ENCODE measurements at places on chromosomes 16 and 17.

GRCh38 chr17:28878981-28879380 lies 18.6 kb downstream of the FLOT2 start:
- no peak for DNase-seq

DNA sequence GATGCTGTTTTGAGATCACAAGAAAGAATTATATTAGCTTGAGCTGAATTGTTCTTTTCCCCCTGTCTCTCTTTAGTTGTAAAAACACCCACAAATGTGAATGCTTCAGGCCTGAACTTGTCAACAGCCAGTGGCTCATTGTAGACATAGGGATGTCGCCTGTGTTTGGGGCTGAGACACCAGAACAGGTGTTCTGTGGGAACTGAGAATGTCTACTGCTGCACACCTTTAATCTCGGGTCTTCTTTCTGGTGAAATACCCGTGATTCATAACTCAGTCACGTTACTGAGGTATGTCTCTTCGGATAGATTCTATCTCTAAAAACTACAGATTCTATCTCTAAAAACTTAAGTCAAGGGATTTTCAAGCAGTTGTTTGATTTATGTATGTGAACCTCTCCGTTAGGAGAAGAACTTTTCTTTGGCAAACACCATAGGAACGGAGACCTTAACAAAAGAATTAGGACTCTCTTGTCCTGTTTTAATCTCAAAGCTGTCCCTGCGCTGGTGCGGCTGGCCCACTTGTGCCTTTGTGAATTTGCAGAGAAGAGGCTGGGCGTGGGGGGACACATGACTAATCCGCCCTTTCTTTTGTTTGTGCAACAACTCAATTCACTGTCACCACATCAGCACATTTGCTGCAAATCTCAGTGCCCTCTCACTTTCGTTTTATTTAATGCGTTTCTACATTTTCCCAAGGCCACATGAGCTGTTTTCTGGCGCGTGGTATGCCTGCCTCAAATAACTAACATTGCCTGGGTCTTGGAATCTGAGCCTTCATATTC lies 643.0 kb downstream of the MAF start:
- DNase-seq, result no peak

GRCh38 chr17:72850410-72851118 lies 241.9 kb downstream of the SLC39A11 start:
- DNase-seq, result no peak

DNA sequence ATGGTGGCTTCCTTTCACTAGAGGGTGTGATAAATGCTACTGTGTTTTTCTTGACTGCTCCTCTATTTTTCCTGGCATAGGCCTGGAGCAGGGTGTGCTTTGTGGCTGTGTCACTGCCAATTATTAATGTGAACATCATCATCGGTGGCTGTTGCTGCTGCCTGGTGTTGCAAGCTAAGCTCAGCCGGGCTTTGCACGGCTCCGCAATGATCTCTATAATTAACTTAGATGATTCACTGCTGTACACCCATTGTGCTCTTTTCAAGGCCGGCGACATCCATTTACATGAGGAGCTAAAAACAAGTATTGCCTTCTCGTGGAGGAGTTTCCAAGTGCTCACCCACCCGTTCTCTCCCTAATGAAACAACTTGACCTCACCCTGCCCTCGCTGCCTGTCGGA lies 160.1 kb upstream of the IRX3 start:
- DNase-seq, result no peak

DNA sequence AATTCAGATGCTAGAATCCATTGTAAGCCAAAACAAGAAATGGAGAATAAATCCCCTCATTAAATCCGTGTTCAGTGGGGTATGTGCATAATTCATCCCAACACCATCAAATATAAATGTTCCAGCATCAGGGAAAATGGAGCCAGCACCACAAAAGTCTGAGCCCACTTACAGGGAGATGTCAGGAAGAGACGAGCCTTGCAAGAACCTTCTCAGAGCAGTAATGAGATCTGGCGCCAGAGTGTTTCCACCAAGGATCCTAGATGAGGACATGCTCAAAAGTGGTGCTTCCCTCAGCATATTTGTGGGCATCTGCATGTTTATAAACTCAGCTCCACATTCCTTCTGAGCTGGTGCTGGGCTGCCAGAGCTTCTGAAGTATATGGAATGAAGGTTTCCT lies 541.9 kb upstream of the C16orf82 start:
- no peak for DNase-seq

DNA sequence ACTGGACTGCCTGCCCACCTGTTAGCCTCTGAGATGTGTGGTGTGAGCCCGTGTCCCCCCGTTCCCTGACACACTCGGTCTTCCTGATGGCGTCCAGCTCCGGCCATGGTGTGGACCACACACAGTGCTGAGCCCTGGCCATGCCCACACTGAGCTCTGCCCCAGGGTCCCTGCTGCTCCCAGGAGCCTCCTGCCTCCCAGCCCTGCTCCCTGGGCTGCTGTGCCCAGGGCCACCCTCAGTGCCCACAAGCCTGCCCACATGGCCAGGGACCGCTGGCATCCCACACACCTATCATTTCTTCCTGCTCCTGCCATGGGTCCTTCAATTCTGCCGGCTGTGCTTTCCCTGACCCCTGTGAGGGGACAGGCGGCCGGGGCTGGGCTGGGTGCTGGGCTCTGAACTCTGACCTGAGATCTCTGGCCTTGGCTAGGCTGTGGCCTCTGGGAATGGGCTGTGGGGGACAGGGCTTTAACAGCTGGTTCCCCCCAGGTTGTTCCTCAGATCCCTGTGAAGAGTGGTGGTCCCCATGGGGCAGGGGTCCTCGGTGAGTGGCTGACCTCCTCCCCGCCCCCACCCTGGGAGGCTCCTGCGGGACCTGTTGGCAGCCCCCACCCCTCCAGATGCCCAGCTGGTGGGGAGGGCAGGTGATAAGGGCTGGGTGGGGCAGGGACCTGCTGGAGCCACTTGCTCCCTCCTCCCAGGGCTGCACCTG lies 4.0 kb downstream of the CEMP1 start:
- DNase-seq, result no peak

- no peak for DNase-seq
These were observed 3.4 kb upstream of the SPOP start for GRCh38 chr17:49681106-49681979.

GRCh38 chr17:13240851-13241250 lies 223.0 kb upstream of the ELAC2 start:
- DNase-seq, result no peak

DNA sequence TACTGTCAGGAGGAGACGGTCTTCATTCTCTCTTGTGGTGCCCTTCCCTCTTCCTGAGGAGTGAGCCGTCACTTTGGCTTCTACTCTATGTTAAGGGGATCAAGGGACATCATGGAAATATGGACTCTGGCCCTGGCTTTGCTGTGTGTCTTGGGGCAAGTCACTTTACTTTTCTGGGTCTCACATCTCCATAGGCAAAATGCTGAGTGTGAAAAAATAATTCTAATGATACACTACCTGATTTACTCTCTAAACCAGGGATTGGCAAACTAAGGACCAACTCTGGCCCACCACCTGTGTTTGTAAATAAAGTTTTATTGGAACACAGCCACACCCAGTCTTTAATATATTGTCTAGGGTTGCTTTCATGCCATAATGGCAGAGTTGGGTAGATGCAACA lies 548.7 kb upstream of the CDH5 start:
- DNase-seq, result no peak

GRCh38 chr17:10041916-10042588 lies 137.0 kb upstream of the RCVRN start:
- DNase-seq, result no peak

DNA sequence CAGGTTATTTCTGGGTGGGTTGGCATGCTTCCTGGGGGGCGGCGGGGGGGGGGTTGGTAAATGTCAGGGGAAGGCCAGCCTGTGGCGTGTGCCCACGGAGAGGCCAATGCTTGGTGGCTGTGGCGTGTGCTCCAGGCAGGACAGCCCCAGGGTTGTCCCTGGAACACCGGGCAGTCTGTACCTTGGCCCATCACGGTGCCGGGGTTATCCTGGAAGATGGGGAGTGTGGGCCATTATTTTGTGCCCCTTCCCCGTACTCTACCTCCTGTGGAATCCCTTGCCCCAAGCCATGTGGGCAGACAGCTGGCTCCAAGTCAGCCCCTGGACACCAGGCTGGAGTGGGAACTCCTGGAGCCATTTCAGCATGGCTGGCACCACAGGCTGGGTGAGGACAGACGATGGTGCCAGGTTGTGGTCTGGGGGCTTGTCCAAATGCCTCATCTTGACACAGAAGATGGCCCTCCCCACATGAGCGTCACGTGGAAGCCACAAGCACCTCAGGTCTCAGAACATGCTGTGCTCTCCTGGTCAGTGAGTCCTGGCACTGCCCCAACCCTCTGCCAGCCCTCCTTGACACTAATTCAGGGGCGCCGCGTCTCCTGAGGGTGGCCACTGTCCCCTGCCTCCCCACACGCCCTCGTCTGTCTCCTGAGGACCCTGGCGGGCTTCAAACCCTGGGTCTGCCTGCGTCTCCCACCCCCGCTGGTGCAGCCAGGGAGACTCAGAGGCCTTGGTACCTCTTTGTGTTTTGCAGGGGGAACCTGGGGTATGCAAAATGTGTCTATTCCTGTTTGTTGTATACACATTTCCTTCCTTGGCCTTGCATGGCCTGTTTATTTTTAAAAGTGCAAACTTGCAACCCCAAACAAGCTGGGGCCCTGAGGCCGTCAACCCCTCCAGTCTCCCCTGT lies 4.3 kb downstream of the SLC16A3 start:
- no peak for DNase-seq

- DNase-seq, result no peak
These were observed 26.1 kb downstream of the CDRT4 start for GRCh38 chr17:15441315-15441714.

- DNase-seq, result no peak
These were observed 39.1 kb downstream of the PSME3IP1 start for GRCh38 chr16:57146735-57147134.

GRCh38 chr16:46845952-46846351 lies 15.0 kb upstream of the C16orf87 start:
- no peak for DNase-seq

- DNase-seq, result no peak
These were observed 419.8 kb upstream of the CDH11 start for GRCh38 chr16:65541646-65542045.

DNA sequence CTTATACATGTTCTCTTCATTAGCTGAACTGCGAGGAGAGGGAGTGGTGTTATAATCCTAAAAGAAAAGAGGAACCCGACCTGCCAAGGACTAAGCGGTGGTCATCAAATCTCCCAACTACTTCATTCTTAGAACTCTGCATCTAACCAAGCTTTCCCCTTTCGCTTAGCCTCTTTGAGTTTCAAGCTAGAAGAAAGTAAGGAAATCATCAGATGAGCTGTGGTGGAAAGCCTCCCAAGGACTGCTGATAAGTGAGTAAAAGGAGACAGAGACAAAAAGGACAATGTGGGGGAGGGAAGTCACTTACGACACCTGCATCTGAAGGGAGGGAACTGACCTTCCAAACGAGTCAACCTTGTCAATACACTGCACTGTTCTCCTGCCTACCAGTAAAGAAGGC lies 121.3 kb downstream of the TRIM37 start:
- no peak for DNase-seq

- DNase-seq, result no peak
These were observed 67.0 kb downstream of the TUBD1 start for GRCh38 chr17:59825533-59826322.

DNA sequence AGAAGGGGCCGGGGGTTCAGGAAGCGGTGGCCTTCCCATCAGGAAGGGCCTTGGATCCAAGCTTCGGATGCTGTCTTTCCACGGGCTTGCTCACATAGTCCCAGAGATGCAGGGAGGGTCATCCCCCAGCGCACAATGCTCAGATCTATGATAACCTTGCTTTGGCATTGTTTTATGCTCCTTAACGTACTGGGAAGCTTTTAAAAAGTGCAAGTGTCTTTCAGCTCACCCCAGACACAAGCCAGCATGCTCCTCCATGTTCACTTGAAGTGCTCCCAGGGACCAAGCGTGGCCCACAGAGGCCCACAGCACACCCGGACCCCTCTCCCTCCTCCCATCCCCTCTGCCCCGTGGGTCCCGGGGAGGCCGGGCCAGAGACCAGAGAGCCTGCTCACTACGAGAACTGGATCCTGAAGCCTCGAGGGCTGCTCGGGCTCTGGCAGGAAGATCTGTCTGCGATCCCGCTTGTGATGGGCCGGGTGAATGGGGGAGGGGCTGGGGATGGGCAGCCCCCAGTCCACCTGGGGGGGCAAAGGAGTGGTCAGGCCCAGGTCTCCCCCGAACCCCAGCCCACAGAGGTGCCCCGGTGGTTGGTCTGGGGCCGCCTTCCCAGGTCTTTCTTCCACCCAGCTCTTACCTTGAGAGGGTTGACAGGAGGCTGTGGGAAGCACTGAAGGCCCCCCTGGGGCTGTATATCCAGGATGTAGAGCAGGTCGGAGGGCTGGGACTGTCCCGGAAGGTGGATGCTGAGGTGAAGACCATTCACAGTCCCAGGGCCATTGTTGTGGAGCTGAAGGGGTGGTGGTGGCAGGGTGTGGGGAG lies 11.8 kb upstream of the FAM171A2 start:
- DNase-seq, result no peak

DNA sequence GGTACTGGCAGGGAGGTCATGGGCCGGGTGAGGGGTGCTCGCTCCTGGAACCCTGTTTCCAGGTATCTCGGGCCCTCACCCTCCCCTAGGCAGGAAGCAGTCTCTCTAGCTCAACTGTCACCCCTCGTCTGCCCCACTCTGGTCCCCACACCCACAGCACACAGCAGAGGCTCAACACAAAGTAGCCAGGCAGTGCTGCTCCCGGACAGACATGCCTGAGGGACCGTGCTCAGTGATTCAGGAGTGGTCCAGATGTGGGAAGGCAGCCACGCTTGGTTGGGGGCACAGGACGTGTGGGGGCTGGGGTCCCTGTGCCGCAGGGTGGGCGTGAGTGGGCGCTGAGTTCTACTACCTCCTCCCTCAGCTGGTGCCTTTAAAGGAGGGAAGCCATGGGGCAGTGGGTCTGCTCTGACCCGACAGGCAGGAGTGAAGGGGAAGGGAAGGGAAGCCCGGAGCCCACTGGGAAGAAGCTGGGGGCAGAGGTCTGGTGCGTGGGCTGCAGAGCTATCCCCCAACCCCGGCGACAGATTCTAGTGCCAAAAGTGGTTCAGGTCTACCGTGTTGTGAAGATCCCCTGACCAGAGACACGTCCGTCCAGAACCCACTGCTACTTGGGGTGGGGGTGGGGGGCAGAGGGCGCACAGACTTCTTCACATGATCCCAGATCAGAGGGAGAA lies 11.8 kb downstream of the SLC16A3 start:
- no peak for DNase-seq

DNA sequence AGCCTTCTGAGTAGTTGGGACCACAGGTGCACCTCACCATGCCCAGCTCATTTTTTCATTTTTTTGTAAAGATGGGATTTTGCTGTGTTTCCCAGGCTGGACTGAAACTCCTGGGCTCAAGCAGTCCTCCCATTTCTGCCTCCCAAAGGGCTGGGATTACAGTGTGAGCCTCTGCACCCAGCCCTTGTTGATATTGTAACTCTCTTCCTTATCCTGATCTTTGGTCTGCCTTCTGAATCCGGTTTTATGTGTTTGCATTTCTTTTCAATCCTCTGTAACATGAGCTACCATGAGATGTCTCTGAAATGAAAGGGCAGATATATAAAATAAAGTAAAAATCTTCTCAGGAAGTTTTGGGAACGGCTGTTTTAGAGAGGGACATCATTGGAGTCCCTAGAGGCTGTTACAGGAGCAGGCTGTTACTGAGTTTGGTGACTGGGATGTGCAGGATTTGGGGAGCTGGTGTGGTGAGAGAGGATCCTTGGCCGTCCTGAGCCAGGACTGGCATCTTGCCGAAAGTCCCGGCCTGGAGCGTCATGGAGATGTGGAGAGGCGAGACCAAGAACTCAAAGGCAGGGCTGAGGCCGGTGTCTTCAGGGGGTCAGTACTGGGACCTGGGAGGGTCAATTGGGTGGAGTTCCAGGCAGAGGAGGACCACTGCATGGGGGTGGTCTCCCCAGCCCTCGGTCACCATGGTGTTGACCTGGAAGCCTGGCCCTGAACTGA lies 39.4 kb downstream of the ATP2C2 start:
- no peak for DNase-seq

GRCh38 chr17:42251115-42251514 lies 25.1 kb downstream of the STAT5B start:
- DNase-seq, result no peak
